ENCODE measurements at places on chromosomes 13 and 19.

GRCh38 chr13:40604135-40604534 lies 62.3 kb downstream of the FOXO1 start:
- DNase-seq, result no peak

DNA sequence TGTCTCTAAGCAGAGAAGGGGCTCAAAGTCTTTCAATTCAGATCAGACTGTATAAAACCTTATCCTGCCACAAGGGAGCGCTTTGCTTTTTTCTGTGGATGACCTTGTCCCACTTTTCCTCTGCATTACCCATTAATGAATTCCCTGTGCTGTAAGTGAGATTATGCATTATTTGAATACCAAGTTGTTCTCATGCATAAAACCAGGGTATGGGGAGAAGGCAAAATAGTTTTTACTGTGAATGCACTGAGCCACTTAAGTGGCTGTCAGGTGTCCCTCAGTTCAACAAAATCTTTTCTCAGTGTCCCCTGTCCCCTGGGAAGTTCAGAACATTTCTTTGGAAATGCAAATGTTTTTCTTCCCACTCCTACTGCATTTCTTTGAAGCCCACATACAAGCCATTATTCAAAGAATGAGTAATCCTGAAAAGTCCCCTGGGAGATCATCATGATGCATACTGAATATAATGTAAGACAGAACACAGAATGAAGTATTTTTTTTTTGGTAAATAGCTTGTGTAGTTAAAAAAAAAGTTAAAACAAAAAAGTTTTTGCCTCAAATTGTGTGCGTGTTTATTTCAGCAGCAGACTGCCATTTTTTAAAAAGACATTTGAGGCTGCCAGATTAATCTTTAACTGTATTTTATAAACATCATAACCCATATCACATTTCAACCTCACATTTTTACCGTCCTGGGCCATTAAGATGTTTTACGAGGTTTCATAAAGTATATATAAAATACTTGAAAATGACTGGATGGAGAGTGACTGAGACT lies 506.7 kb upstream of the PCDH9 start:
- DNase-seq, result no peak

DNA sequence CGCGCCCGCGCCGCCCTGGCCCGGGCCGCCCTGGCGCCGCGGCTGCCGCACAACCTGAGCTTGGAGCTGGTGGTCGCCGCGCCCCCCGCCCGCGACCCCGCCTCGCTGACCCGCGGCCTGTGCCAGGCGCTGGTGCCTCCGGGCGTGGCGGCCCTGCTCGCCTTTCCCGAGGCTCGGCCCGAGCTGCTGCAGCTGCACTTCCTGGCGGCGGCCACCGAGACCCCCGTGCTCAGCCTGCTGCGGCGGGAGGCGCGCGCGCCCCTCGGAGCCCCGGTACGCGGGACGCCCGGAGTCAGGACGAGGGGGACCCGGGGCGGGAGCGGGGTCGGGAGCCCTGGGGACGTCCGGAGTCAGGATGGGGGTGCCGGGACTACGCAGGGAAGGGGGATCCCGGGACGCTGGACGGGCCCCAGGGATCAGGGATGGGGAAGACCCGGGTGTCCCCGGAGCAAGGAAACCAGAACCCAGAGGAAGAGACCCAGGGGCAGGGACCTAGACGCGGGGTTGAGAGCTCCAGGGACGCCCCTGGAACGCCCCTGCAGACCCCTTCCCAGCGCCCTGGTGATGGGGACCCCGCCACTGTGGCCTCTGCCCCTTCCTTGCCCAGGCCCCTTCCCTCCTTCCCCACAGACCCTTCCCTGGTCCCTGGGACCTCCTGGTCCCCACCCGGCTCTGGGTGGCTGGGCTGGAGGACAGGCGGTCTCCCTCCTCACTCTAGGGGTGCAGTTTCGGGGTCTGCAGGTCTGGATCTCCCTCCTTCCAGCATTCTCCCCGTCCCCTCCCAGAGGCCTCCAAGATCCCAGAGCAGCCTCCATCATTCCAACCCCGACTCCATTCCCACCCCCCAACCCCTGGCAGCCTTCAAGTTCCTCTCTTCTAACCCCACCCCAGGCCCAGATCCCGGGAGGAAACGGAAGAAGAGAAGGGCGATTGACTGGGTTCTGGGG lies 645 bp downstream of the GRIN3B start:
- no peak for DNase-seq

DNA sequence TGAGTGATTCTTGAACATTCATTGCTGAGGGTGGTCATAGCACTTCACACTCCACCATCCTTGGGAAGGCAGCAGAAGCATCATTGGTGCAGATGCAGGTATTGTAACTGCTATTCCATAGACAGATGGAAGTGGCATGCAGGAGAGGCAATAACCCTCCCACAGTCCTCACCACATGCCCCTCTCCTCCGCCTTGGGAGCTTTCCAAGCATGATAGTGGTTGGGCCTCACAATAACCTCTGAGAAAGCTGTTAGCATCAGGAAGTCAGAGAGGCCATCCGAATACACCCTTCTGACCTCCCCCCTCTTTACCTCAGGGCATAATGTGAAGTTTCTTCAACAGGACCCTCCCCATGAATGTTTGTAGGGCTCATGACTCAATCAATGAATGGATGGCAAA lies 177.9 kb downstream of the KATNAL1 start:
- DNase-seq, result no peak

Measured in Panc1 (cell line).